ENCODE measurements at places on chromosomes 16 and 17.

- DNase-seq: no peak
Measured at GRCh38 chr17:41580687-41581365, 5.9 kb downstream of the KRT14 start.

DNA sequence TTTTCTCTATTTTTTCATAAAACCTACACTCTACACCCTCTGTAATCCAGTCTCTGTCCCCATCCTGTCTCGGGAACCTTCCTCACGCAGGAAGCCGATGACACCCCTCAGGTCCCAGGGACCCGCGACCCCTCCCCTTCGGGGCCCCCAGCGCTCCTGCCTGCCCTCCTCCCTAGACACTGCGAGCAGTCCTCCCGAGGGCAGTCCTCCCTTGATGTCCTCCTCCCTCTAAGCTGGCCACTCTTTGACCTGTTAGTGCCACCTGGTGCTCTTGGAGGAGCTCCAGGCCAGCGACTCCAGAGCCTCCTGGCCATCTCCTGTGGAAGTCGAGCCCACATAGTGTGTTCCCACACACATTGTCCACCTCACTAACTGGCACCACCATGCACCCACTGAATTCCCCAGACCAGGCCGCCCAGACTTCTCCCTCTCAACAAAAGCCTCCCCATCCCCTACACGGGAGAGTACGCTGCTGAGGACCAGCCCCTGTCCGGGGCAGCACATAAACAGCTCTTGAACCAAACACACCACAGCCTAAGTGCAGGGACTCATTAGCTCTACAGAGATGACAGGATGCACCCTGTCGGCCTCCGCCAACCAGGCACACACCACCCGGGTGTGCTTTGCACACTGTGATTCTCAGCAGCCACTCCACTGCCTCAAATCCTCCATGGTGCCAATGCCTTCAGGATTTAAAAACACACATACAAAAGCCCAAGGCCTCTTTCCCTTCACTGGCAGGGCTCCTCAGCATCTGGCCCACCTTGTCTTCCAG, 9.3 kb downstream of the OSBPL7 start:
- no peak for DNase-seq

- no peak for DNase-seq
Measured at GRCh38 chr17:61464130-61464842, 12.1 kb downstream of the TBX4 start.

DNA sequence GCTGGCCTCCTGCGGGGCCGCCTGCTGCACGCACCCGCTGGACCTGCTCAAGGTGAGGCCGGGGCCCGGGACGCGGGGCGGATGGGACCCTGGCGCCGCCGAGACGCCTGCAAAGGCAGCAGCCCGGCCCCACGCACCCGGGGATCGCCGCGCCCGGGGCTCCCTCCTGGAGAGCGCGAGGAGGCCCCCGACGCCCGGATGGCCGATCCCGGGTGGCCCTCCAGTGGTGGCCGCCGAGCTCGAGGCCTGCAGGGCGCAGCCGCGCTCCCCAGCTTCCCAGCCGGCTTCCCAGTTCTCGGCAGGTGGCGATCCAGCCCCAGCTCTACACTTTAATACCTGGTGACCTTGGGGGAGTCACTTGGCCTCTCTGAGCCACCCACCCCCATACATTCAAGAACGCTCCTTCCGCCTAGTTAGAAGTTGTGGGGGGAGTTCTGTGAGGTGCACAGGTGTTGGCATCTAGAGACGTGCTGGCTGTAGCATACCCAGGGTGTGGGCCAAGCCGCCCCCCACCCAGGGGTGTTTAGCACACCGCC, 452 bp downstream of the SLC25A10 start:
- no peak for DNase-seq

DNA sequence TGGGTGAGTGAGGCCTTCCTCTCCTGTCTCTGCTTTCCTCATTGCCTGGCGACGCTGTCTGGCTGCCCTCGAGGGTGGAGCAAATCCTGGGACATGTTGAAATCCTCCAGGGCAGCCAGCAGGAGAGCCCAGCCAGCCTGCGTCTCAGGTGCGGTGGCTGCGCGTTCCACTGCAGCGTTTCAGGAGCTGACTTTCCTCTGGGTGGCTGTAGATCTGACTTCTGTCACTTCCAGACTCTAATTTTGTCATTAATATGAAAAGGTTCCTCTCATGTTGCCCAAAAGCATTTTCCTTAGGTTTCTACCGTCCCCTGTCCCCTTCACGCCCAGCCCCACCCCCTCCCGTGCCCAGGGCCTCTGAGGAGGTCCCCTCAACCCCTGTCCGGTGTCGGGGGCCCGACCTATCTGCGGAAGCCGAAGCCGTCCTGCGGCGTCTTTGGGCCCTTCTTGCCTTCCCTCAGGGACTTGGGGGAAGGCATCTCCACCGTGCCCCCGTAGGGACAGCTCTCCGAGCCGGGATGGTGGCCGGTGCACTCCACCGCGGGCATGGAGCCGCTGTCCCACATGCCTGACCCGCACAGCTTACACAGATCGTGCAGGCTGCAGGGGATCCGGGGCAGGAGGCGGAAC, 95.1 kb downstream of the TBC1D16 start:
- no peak for DNase-seq

DNA sequence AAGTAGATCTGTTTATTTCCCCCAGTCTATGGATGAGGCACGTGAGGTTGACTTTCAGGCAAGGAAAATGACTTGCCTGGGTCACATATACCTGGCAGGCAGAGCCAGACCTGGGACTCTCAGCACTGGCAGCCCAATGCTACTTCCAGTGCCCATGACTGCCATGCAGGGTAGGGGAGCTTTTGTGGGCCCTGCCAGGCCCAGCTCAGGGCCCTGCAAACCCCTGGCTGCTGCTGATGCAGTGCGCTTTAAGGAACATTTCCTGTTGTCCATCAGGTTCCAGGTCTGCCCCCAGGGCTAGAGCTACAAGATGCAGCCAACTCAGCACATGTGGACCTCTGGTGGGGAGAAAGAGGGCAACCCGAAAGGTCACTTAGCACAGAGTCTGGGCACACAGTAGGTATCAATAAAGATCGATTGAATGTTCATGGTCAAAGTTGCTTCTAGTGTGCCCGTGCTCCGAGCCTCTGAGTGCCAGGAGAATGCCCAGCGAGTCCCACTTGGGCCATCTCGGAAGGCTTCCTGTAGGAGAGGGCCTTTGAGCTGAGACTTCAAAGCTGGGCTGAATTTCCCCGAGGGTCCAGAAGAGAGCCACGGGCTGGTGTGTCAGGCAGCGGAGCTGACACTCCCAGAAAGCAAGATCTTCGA, 513 bp upstream of the TBX21 start:
- DNase-seq: no peak

DNA sequence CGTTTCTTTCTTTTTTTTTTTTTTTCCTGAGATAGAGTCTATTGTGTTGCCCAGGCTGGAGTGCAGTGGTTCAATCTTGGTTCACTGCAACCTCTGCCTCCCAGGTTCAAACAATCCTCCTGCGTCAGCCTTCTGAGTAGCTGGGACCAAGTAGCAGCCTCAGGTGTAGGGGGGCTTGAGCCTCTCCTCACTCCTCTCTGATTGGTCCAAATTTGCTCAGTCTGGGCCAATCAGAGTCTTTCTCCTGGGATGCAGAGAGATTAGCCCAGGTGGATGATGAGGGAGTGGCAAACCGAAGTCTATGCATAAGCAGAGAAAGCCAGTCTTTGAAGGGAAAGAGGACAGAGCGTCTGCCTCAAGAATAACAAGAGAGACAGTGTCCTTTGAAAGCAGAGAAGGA, 99.0 kb downstream of the BMERB1 start:
- DNase-seq: no peak

GRCh38 chr17:61463316-61464129, 11.3 kb downstream of the TBX4 start:
- no peak for DNase-seq
